ENCODE measurements at places on chromosomes 2 and 18.

GRCh38 chr18:79796531-79797405 lies 970 bp upstream of the KCNG2 start:
- no peak for DNase-seq

DNA sequence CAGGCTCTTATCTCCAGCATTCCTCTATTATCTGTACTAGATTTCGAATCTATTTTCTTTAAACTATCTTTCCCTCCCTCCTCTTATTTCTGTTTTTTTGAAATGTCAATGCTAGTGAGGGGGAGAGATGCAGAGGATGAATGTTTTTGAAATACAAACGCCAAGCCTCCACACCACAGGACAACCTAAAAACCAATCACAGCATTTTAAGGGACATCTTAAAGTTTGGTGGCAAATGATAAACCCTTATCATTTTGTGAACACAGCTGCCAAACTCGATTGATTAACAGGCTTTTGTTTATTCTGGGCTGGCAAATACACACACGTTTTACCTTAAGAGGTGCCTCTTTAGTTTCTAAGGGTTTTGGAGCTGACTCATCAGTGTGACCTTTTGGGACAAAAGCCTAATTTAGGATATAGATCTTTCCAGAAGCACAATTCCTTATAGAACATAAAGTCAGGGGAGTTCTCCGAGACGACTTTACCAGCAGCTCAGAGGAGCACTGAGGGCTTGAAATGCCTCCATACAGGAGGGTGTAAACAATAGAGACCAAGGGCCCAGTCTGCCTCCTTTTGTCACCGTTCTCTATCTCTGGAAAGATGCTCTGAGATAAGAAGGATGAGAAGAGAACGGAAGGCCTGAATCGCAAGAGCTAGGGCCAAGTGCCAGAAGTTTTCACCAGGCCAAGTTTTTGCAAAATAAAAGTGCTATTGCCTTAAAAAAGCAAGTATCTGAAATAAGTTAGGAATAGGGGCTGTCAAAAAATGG lies 4.2 kb upstream of the MEIS1 start:
- no peak for DNase-seq

DNA sequence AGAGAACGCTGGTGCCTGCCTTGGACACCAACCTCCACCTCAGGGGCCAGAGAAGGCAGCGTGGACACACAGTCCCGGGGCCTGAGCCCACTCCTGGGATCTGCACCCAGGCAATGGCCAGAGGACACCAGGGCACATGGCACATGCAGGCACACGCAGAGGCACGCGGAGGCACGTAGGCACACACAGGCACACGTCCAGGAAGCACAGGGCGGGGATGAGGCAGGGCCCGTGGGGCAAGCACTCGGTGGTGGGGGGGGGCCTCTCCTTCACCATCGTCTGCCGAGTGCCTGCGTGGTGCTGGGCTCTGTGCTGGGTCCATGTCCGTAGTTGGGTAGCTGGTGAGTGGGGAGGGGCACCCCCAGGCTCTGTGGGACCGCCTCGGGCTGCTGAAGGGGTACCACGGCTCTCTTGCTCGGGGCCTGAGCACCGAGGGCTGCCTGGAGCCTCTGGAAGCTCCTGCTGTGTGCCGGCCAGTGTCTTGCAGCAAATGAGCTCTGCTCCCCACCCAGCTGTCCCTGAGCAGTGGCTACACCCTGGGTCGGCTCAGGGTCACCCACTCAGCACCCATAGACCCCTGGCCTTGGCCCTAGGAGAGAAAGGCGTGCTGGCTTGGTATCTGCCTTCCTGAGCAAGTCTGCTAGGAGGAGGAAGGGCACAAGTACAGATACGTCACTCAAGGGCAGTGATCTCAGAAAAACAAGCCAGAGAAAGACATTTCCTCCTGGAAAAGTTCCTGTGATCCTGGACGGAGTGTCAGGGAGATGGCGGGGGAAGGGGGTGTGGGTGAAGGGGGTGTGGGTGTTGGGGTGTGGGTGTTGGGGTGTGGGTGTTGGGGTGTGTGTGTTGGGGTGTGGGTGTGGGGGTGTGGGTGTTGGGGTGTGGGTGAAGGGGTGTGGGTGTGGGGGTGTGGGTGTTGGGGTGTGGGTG lies 26.4 kb downstream of the RTP5 start:
- DNase-seq = no peak

- DNase-seq = no peak
These were observed 1435.4 kb upstream of the LRRTM1 start for GRCh38 chr2:81739966-81740365.

DNA sequence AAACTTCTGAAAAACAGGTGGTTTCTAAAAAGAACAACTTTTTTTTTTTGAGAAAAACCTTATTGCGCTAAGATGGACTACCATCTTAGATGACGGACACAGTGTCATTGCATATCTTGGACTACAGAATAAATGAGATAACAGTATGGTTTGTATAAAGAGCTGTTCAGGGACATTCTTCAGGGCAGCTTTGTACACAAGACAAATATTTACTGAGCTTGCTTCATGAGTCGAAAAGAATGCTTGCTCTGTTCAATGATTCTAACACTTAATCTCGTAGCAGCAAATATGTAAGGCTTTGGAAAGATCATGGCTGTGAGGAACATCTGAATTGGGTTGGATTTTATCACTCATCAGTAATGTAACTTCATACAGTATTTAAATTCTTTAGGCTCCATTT lies 282.5 kb upstream of the CWC22 start:
- no peak for DNase-seq

GRCh38 chr18:8858888-8859511 lies 153.6 kb downstream of the MTCL1 start:
- DNase-seq = no peak

GRCh38 chr2:66509326-66509811 lies 74.4 kb downstream of the MEIS1 start:
- DNase-seq = no peak

DNA sequence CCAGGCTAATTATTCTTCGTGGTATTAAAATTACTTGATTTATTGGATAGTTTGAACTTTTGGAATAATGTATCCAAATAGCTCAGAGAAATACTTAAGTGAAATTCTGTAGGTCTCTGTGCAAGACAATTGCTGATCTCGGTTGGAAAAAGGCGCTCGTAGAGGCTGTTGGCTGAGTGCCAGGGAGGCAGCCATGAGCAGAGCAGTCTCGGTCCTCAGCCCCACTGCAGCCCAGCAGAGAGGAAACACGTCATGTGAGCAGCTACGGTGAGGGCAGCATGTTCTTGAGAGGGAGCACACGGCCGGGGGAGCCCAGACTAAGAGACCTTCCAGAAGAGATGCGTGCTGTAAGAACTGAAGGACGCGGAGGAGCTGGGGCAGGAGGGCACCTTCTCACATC lies 42.5 kb downstream of the DCDC2C start:
- DNase-seq = no peak

- DNase-seq = peak; percentile 48
These were observed 4.9 kb upstream of the ZC3H8 start for GRCh38 chr2:112259509-112260294.

GRCh38 chr18:46574743-46575115 lies 82.3 kb downstream of the LOXHD1 start:
- no peak for DNase-seq

GRCh38 chr18:50080932-50081560 lies 113.9 kb downstream of the MYO5B start:
- no peak for DNase-seq

- no peak for DNase-seq
These were observed 236.4 kb downstream of the LRRTM1 start for GRCh38 chr2:80068038-80068731.

- no peak for DNase-seq
These were observed 86.0 kb downstream of the KCTD1 start for GRCh38 chr18:26462355-26462754.

DNA sequence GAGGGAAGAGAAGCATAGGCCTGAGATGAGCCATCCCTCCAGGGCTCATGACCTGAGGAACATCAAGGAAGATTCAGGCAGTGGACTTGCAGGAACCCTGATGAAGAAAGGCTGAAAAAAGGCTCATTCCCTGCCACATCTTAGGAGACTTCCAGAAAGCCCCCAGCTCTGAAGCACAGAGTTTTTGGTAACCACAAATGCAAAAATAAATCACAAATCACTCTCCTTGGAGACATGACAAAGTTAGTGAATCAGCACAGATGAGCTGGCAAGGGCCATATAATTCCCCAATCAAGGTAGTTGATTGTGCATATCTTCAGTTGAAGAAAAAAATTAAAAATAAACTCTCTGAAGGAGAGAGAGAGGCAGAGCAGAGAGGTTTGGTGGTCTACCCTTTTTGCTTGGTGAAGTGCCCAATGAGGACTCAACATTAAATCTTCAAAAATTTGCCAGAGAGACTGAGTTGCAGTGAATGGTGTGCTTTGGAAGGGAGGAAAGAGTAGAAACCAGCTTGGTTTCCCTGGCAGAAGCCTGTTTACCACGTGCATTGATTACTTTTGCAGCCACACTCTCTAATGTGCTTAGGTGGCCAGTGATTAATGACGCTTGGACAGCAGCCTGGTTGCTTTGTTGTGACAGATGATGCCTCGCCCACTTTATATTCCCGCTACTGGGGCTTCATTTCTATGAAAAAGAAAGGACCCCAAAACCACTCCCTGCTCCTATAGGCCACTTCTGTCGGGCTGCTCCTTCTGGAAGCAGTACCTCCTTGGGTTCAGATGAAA lies 257.4 kb upstream of the SLC14A2 start:
- DNase-seq = no peak
